Lower leg skin (tissue), 4 donors: ENCODE measurements at places on chromosomes 12 and 14. TPM values are rescaled to one million over a fixed set of nuclear protein-coding genes. Genes with fewer than 3 reads are reported as not detected.
A peak's percentile ranks its signal among the peaks of the same experiment; 100 is the strongest.

SLCO1B1 gene
- not detected for total RNA-seq

DNA sequence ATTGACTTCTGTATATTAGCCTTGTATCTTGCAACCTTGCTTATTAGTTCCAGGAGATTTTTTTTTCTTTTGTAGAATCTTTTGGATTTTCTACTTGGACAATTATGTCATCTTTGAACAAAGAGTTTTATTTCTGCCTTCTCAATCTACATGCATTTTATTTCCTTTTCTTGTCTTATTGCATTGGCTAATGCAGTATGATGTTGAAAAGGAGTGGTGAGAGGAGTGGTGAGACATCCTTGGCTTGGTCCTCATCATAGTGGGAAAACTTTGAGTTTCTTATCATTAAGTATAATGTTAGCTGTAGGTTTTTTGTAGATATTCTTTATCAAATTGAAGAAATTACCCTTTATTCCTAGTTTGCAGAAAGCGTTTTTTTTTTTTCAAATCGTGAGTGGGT is 80.6 kb downstream of the RFX4 start:
- no peak for DNase-seq

NYNRIN gene
- total RNA-seq, result 23.0 TPM

TSPAN11 gene
- total RNA-seq, result 2.7 TPM

- DNase-seq, result peak; percentile 91
Observed at GRCh38 chr12:49827401-49828099, 663 bp downstream of the NCKAP5L start.
